Calu3 (cell line): ENCODE measurements at places on chromosomes 12 and 14.

DNA sequence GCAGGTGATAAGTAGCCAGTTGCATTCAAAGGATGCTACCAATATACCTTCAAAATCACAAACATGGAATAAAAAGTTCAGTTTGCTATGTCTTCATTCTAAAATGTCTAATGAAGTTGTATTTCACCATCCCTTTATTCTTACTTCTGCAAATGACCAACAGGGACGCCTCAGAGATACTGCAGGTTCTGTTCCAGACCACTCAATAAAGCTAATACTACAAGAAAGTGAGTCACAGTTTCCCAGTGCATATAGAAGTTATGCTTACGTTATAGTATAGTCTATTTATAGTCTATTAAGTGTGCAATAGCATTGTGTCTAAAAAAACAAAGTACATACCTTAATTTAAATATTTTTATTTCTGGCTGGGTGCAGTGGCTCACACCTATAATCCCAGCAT lies 29.3 kb upstream of the EIF5 start:
- no peak for DNase-seq

DNA sequence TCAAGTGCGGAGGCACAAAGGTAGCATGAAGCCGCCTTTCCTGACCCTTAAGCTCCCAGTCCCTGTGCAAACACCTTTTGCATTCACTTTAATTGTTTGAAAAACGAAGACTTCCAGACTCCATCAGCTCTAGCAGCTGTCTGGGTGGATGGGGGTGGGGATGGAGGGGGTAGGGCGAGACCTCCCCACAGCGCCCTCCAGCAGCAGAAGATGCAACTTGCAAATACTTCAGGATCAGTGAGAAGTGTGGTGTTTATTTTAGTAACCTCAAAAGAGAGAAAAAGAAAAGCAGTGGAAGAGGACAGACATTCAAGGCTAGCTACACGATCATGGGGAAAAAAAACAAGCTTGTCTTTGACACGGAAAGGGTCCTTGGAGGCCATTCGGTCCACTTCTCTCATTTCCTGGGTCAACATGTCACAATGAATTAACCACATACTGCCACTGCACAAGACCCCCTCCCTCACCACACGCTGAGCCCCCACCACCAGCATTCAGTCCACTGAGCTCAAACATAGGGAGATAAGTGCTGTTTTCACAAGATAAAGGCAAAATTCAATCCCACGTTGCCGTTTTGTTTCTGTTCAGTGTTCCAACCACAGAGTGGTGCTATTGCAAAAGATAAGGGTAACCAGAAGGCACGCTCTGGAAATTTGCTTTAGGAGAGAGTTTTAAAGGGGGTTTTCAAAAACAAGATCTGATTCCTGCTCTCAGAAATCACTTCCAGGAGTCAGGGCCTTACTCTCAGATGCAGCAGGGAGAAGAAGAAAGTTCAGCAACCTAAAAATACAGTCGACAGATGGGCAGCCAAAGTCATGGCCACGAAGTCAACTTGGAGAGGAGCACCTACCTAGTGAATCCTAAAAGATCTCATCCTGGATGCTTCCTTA lies 3.3 kb upstream of the NTF3 start:
- DNase-seq: no peak

GRCh38 chr14:103050935-103051334 lies 6.4 kb downstream of the CDC42BPB start:
- DNase-seq: no peak

GRCh38 chr12:51866762-51867161 lies 18.2 kb upstream of the FIGNL2 start:
- no peak for DNase-seq

DNA sequence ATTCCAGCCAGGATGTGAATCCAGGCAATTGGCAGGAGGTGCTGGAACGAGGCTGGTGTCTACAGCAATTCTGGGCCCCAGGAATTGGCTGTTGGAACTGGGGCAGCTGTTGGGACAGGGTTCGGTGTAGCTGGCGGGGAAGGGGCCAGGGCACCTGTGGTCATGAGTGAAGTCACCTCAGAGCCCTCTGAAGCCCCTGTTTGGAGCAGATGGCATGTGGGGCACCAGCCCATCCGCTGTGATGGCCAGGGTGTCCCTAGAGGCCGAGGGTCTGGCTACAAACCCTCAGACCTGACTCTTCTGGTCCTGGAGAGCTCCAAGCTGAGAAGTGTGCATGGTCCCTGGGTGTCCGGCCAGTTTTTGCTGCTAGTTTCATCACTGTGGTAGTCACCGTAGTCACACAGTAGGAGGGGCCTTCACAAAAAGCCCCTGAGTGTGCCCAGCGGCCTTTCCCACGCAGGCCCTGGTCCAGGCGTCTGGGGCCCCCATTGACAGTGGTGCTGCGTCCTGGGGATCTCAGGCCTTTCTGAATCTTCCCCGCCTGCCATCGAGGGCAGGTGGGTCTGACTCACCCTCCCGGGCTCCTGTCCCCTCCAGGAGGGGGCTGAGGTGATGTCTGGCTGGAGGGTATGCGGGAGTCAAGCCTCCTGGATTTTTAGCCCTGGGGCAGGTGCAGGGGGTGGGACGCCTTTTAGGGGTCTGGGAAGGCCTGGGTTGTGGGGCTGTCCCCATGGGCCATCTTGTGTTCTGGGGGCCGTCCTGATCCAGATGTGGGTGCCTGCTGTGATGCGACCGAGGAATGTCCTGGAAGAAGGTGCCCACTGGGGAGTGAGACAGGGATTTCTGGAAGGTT lies 368.0 kb downstream of the TMEM121 start:
- no peak for DNase-seq

DNA sequence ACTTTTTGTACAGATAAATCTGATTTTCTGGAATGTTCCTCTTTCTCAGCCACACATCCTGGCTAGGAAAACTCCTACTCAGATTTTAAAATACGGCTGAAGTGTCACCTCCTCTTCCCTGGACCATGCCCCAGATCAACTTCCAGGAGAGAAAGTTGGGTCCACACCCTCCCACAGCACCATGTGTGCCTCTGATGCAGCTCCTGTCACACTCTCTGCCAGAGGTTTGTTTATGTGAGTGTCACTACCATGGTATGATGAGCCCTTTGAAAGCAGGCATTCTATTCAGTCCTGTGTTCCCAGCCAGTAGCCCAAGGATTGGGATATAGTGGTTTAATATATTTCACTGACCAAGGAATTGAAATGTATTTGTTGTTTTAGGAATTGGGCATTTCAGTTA lies 287.2 kb upstream of the ATP2B1 start:
- no peak for DNase-seq

- no peak for DNase-seq
Measured at GRCh38 chr12:45794422-45794821, 64.9 kb downstream of the ARID2 start.

- no peak for DNase-seq
Measured at GRCh38 chr14:102805371-102805891, 28.2 kb downstream of the TRAF3 start.

DNA sequence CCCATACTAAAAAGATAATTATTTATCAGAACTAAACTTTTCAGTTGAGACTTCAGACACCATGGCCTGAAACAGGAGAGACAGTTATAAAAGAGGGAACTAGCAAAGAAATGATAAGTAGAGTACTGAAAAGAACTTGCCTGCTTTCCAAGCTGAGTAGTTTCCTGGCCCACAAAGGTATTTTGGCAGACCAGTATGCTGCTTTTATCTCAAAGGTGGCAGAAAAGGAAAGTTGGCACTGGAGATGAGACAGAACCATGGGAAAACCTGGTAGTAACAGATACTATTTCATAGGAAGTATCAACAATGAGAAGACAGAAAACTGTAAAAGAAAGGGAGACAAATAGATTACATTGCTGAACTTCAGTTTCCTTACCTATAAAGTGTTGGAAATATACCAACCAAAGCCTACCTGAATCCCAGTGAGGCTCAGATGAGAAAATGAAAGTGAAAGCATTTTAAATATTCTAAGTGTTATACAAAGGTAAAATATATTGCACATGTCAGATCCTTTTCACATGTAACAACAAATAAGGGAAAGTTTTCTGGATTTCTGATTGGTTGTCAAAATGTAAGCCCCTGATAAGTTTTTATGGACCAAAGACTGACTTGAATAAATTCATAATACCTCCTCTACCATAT lies 155.3 kb upstream of the FSCB start:
- DNase-seq: no peak

- DNase-seq: no peak
Measured at GRCh38 chr14:81018251-81018650, 62.8 kb downstream of the TSHR start.

- DNase-seq: no peak
Measured at GRCh38 chr14:51302295-51303030, 62.4 kb downstream of the TMX1 start.

GRCh38 chr12:26658991-26659390 lies 174.0 kb downstream of the ITPR2 start:
- no peak for DNase-seq

DNA sequence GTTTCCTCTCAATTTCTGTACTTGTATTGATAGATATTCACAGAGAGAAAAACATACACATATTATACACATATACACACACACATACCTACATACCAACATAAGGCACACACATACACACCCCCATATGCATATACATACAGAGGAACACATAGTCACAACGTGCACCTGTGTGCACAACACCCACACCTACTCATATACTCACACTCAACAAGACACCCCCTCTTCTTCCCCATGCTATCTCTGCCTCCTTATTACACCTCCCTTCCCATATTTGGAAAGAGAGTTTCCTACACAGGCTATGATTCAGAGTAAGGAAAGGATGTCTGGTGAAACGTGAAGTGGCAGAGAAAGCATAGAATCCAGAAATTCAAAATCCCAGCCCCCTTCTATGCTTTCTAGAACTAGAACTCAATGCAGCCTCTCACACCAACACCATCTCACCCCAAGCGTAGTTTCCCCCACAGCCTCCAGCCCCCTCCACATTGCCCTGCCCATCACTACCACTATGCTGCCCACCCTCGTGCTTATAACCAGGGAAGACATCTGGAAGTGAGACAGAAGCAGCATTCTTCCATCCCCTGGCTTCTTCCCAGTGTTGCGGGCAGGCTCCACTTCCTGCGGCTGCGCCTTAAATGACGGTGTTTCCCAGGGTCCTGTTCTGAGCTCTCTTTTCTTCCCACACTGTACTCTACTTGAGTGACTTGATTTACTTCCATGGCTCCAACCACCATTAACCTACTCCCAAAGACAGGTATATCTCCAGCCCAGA lies 2.4 kb downstream of the RNASE8 start:
- DNase-seq: no peak

- no peak for DNase-seq
Measured at GRCh38 chr12:2228535-2228934, 175.7 kb downstream of the CACNA1C start.

- peak; percentile 50 for DNase-seq
Measured at GRCh38 chr12:94149119-94149780, 873 bp downstream of the PLXNC1 start.

DNA sequence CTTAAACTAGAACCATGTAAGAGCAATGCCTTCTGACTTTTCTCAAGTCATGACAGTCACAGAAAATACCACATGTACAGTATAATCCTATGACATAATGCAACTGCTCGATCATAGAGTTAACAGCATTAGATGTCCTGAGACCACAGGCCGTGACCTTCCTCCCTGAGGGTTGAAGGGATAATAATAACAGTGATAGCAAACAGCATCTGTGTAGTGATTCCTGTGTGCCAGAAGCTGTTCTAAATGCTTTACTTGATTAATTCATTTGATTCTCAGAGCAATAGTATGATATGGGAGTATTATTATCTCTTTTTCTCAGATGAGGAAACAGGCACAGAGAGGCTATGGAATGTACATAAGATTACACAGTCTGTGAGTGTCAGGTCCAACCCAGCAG lies 53.2 kb downstream of the SLC35F4 start:
- DNase-seq: no peak

DNA sequence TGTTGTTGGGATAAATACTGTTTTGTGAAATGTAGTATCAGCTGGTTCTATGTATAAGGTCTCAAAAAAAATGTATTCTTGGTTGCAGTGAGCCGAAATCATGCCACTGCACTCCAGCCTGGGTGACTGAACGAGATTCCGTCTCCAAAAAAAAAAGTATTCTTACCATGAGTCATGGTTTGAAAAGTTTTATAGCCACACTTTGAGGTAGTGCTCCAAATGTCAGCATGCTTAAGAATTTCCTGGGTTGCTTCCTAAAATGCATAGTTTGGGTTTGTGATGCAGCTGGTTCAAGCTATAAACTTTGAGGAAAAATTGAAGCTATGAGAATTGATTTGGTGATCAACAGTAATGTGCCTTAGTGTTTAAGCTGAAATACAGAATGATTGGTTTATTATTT lies 48.0 kb downstream of the ETNK1 start:
- no peak for DNase-seq

- peak; percentile 41 for DNase-seq
Measured at GRCh38 chr14:93037351-93037750, 78.4 kb downstream of the ITPK1 start.

DNA sequence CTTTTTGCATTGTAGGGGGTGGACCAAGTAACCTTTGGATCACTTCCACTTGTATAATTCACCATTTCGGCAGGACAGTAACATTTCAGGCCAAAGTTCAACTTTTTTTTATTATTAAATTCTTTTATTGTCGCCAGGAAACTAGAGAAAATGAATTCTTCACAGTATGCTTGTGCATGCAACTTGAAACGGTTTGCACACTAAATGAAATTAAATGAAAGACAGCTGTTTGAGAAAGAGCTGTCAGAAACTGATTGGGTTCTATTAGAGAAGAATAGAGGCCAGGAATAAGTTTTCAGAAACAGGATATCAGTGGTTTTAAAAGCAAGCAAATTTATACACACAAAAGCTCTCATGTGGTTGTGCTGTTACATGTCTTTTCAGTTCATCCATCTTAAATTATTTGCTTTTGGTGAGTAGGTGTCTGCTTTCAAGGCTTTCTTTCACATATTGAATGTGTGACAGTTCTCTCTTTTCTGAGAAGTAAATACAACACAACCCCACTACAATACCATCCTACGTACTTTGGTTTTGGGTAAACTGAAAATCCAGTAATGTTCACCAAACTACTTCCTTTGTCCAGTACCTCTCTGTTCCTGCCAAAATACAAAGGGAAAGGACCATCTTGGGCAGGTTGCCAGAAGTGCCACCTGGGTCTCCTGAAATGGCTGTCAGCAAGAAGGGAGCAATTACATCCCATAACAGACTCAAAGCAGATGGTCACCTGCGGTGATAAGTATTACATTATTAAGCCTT lies 291.7 kb downstream of the RAD51B start:
- DNase-seq: no peak

GRCh38 chr14:68982581-68982980 lies 3.5 kb upstream of the ACTN1 start:
- DNase-seq: no peak

DNA sequence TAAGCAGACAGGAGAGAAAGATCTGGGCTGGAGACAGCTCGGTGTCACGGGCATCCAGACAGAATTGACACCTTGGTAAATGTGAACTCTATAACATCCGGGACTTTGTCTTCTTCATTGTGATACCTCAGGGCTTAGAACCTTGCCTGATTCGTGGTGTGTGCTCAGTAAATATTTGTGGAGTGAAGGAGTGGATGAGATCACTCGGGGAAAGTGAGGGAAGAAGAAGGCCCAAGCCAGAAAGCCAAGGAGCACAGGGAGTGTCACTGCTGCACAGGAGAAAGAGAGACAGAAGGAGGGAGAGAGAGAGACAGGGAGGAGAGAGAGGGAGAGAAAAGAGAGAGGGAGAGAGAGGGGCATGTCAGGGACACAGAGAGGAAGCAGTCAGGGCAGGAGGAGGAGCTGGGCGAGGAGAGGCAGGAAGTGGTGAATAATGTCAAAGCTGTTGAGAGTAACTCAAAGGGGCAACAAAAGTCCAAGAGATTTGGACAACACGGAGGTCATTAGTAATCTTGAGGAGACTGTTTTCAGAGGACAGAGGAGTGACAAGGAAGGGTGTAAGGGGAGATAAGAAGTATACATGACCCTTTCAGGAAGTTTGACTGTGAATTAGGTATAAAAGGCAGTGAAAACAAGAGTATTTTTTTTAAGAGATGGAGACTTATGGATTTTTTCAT lies 141.6 kb upstream of the MAX start:
- peak; percentile 51 for DNase-seq
